Stimulated activated CD4-positive, alpha-beta T cell treated with anti-CD3 and anti-CD28 coated beads, TNF-alpha, amount 100 ng/mL, for 24 hours (primary cell): ENCODE measurements at places on chromosomes 4 and X.

- DNase-seq: no peak
Observed at GRCh38 chrX:105515561-105515960, 295.1 kb upstream of the TEX13A start.

DNA sequence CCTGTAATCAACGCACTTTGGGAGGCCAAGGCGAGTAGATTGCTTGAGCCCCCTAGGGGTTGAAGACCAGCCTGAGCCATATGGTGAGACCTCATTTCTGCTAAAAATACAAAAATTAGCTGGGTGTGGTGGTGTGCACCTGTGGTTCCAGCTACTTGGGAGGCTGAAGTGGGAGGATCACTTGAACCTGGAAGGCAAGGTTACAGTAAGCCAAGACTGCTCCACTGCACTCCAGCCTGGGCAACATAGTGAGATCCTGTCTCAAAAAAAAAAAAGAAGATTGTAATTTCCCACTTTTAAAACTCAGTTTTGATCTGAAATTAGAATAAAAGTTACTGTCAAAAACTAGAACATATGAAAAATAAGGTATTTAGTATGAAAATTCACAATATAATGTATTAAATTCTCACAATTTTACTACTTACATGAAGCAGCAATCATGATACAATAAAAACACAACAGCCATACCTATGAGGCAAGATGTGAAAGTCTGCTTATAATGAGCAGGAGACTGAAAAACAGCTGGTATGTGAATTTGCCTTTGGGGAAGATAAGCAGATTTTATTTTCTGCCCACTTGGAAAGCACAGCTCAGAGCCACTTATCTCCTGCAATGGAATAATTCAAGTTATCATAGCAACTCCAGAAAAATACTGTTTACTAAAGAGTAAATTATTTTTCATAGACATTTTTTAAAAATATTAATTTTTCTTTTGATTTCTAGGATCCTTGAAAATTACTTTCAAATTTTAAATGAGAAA lies 50.6 kb downstream of the ZGRF1 start:
- no peak for DNase-seq

DNA sequence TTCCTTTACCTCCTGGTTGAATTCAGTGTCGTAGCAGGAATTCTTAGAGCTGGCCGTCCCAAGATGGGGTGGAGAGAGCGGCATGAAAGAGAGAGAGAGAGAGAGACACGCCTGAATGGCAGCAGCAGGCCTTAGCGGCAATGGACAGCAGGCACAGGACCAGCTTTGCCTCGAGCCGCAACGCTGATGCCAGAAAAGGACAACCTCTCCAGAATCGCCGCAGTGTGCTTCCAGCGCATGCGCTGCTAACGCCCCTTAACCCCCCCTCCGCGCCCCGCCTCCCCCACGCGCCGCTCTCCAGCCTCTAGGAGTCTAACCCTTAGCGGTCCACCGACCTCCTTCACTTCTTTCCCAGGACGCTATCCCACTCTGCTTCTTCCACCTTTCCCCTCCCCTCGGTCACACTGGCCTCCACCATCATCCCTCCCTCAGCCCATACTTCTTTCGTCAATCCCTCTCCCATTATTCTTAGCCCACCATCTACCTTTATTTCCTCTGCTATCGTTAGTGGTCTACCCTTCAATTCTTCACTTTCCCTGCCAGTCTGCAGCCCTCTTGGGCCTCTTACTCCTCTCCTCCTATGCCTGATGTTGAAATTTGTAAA lies 10.5 kb upstream of the ZCCHC13 start:
- peak; percentile 39 for DNase-seq

DNA sequence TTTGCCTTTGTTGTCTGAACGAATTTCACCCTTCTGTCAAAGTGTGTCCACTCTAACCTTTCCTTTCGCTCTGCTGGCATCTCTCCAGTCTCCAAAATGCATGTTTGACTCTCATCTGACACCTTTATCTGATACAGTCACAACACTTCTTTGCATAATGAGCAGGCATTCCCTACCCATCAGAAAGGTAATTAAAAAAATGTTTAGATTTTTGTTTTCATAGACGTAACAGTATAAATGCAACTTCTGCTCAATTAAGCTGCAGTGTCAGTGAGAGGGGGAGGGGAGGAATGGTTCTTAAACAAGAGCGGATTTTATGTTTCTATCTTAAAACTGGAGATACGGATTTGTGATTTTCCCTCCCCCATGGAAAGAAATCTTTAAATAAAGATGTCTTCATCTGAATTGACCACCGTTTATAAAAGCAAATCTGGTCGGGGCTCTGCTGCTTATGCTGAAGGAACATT lies 70.2 kb downstream of the CXXC4 start:
- no peak for DNase-seq

DNA sequence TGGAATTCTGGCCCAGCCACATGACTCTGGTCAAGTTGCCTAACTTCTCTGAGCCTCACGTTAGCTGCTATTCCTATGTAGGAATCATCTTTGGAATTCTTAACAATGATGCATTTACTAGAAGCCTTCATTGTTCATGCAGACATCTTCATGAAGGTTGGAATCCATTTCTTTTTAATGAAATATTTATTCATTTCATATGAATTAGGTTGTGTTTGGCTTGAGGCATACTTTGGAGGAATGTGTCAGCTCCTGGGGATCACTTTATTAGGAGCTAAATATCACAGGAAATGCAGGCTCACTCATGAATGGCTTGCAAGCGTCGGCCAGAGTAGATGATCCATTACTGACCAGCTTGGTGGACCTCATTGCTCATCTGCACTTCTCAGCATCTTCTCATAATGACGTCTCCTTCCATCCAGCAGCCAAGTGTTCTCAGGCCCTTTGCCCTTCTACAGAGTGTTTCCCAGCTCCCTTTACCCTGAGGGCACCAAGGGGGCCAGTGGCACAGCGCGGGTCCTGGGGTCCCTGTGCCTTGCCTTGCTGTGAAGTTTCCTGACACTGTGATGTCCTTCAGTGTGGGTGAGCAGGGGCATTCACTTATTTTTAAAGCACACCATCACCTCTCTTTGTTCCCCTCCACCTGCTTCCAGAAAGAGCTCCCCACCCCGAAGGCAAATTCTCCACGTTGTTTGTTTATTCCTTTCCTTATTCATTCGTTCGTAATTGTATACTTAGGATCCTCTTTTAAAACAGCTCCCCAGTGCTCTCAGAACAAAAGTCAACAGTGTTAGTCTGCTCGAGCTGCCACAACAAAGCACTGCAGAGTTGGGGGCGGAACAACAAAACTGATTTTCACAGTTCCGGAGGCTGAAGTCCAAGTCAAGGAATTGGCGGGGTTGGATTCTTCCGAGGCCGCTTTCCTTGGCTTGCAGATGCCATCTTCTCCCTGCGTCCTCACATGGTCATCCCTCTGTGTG lies 106.8 kb downstream of the STK32B start:
- no peak for DNase-seq

- no peak for DNase-seq
Observed at GRCh38 chr4:105147553-105148161, 981 bp downstream of the TET2 start.

DNA sequence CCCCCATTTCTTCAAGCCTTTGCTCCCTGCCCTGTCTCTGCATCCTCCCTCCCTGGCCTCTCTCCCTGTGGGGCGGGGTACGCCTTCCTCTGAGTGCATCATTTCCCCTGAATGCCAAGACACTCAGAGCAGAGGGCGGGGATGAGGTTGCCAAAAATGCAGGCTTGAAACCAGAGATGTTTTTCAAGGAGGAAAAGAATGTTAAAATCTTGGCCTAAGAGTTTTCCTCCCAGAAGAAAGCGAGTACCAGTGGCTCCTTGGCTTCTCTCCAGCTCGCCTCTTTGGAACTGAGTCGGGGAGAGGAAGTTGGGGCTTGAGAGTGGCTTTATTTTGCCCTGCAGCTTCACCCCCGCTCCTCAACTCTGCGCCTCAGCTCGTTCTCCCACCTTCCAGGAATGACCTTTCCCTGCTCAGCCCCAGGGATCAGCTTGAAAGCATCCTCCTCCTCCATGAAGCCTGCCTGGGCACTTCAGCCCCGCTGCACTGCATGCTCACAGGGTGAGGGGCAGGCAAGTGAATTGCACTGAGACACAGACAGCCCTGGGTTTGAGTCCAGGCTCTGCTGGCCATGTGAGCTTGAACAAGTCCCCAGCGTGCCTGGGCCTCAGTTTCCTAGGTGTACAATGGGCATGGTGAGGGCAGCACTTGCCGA lies 57.5 kb upstream of the SORCS2 start:
- DNase-seq: no peak

DNA sequence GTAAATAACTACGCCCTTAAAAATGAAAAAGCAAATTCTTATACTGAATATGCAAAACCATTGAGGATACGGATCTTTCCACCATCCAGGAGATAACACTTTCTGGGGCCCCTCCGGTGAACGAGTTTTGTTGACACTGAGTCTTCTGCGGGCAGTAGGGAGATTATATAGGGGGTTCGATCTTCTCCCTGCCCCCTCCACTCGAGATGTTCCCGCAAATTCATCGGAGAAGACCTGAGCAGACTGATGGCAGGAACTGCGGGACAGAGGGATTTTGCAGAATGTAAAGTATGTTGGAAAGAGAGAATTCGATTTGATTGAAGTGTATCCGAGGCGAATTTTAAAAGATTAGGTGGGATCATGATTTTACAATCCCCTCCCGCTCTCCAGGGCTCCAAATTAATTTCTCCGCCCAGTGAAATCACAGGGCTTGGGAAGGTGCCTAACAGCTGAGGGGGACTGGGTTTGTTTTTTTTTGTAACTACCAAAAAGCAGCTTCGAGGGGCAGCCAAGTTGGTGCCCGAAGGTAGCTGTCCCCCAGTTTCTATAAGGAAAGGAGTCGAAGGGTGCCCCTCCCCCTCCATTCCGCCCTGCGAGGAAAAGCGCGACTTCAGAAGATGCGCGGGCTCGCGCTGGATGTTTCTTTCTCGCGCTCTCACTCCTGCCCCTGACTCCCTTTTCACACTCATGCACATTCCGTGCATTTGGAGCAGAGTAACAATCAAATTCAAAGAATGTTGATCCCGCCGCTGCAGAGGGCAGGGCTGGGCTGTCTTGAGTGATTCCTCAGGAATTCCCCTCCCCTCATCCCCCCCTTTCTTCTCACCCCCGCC lies 1.2 kb downstream of the TMEM255A start:
- no peak for DNase-seq

GRCh38 chrX:49186125-49187027 lies at the start of gene PRICKLE3:
Gene PRICKLE3, minus strand, starts transcription at chrX:49186373. Its CDS starts 76 bp downstream, at chrX:49186297.
- peak; percentile 35 for DNase-seq

DNA sequence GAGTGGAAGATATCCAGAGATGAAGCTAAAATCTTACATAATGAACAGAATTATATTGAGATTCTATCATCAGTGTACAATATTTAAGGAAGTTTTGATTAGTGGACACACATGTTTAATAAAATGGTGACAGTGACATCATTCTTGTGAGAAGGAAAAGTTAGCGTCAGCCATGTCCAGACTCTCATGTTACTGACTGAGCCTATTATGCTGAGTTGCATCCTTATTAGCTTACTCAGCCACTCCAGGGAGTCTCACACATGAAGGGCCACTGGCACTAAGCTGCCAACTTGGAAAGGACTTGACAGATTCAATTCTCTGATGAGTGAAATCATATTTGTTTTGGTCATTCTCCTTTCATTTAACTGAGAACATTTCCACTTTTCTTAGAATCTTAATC lies 170.6 kb downstream of the BANK1 start:
- DNase-seq: no peak

DNA sequence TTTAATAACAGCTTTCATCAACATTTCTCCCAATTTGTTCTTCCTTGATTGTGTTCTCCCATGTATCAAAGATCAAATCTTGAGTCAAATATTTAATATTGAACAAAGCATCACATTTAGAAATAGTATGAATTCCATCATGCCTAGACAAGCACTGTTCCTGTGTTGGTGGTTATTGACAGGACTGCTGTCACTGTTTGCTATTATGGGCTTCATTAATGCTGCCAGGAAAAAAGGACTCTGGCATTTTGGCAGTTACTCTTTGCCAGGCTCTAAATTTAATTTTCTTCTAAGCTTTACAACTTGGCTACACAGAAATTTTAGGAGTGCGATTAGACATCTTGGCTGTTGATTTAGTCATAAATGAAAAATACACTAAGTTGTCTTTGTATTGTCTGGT lies 295.9 kb upstream of the NRK start:
- no peak for DNase-seq

GRCh38 chrX:734362-734761 lies 103.8 kb downstream of the SHOX start:
- DNase-seq: no peak

DNA sequence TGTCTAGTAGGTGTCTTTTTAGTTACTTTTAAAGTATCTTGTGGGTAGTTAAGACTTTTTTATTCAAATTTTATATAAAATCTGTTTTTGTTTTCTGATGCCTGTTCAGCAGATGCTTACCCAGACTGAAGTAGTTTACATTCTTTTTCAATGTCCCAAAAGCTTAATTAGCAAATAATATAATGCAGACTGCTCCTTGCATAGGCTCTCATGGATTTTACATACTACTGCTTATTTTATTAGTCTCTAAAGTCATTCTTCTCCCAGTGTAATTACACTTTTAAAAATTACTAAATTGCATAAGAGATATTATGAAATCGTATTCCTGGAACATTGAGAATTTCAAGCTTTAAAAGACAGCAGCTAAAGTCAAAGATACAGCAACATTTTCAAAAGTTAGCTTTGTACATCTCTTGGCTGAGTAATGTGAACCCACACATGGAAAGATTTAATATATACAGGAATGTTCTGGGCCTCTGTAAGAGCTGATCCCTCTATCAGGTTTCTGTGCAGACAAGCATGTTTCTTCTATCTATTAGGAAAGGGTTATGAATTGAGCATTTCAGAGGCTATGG lies 148.4 kb upstream of the SPRY1 start:
- no peak for DNase-seq

DNA sequence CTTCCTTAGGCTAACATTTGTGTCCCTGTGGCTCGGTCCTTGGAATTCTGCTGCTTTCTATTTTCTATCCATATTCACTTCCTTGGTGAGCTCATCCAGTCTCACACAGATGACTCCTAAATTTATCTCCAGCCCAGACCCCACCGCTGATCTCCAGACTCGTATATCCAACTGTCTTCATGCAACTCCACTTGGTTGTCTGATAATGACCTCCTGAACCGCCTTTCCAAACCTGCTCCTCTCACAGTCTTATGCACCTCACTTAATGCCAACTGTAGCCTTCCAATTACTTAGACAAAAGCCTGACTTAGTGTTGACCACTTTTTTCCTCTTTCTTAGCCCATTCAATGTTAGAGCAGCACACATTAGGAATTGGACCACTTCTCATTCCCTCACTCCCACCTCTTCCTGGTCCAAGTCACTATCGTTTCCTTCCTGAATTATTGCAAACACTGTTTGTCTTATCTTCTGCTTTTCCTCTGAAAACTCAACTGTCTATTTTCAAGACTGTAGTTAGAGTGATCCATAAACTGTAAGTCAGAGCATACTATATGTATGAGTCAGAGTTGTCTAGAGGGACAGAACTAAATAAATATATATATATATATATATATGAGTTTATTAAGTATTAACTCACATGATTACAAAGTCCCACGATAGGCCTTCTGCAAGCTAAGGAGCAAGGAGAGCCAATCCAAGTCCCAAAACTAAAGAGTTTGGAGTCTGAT lies 292.5 kb downstream of the UNC5C start:
- no peak for DNase-seq

GRCh38 chr4:163612762-163613161 lies 118.3 kb downstream of the TMA16 start:
- no peak for DNase-seq

GRCh38 chr4:117264072-117264471 lies 178.7 kb upstream of the TRAM1L1 start:
- no peak for DNase-seq
